AG08396 (cell line): ENCODE measurements at places on chromosomes 7 and 10.

GRCh38 chr10:110834629-110835301 is 37.0 kb upstream of the PDCD4 start:
- DNase-seq, result no peak

DNA sequence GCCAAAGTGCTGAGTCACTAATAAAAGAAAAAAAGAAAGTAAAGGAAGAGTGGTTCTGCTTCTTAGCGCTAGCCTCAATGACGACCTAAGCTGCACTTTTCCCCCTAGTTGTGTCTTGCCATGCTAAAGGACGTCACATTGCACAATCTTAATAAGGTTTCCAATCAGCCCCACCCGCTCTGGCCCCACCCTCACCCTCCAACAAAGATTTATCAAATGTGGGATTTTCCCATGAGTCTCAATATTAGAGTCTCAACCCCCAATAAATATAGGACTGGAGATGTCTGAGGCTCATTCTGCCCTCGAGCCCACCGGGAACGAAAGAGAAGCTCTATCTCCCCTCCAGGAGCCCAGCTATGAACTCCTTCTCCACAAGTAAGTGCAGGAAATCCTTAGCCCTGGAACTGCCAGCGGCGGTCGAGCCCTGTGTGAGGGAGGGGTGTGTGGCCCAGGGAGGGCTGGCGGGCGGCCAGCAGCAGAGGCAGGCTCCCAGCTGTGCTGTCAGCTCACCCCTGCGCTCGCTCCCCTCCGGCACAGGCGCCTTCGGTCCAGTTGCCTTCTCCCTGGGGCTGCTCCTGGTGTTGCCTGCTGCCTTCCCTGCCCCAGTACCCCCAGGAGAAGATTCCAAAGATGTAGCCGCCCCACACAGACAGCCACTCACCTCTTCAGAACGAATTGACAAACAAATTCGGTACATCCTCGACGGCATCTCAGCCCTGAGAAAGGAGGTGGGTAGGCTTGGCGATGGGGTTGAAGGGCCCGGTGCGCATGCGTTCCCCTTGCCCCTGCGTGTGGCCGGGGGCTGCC is at the start of gene IL6:
Gene IL6, plus strand, starts transcription at position 294 of the 807 bp plus-strand sequence. Its CDS starts 63 bp downstream, at position 357.
- peak; percentile 80 for DNase-seq

- no peak for DNase-seq
Observed at GRCh38 chr7:32214913-32215312, 144.7 kb upstream of the PDE1C start.

- DNase-seq, result no peak
Observed at GRCh38 chr10:132601567-132601966, 64.0 kb downstream of the INPP5A start.

DNA sequence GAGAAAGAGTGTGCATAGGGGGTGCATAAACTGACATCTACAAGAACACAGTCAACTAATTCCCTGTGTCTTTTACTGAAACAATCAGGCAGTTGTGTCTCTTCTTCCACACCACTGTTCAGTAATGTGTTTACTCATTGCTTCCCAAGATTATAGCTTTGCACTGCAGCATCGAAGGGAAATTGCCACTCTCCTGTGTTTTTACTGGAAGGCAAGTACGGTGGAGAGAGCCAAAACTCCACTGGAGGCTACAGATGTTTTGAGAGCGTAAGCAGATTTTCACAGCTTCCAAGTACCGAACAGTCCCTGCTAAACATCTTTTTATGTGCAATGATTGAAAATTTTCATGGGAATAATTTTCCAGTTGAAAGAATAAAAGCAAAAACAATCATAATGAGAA is 510.5 kb upstream of the AKR1E2 start:
- peak; percentile 11 for DNase-seq

DNA sequence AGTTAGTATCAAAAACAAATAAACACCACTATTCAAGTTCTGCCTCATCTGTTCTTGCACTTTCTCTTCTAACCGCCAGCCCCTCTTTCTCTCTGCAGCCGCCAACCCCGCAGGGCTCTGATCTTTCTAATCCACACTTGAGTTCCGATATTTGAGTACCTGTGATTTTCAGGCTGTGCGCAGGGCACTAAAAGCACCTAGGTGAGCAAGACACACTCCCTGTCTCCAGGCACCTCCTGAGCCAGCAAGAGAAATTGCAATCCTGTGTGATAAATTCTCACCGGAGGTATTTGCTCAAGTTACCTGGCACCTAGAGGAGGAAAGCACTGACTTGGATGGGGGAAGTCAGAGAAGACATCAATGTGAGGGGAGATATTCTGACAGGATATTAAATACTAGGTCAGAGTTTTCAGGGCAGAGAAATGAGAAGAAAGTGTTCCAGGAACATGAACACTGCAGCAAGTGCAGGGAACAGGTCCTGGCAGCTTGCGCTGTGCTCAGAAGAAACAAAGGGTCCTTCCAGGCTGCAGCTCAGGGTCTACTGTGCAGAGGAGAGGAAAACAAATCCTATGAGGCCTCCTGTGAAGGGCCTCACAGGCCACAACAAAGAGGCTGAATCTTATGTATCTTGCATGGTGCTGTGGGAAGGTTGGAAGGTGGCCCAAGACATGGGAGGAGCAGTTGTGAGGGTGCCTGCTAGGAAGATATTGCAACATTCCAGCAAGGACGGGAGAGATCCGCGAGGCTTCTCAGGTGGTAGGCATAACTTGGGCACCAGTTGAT is 568.7 kb upstream of the MGMT start:
- no peak for DNase-seq

GRCh38 chr10:5079306-5079830 is 14.8 kb upstream of the AKR1C3 start:
- DNase-seq, result no peak

GRCh38 chr10:3741688-3742461 is 43.1 kb downstream of the KLF6 start:
- DNase-seq, result no peak

- no peak for DNase-seq
Observed at GRCh38 chr10:68812420-68812819, 14.9 kb upstream of the STOX1 start.
